ENCODE measurements at places on chromosomes 3 and 15.

- no peak for DNase-seq
These were observed 141.1 kb downstream of the SCAPER start for GRCh38 chr15:76764004-76764403.

- no peak for DNase-seq
These were observed 257.5 kb upstream of the LRTM1 start for GRCh38 chr3:55185380-55185779.

DNA sequence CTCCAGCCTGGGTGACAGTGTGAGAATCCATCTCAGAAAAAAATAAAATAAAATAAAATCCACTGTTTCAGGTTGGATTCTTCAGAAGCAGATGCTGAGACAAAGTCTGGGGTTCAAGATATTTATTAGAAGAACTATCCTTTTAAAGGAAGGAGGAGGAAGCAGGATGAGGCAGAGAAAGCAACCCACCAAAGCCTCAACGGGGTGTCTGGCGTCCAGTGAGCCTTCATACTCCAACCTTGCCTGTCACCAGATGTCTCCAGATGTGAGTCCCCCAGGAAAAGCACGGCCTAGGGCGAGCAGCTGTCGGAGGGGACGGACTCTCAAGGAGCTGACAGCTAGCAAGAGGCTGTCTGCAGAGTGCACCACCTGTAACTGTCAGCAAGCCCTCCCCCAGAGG lies 37.3 kb downstream of the MB21D2 start:
- no peak for DNase-seq

DNA sequence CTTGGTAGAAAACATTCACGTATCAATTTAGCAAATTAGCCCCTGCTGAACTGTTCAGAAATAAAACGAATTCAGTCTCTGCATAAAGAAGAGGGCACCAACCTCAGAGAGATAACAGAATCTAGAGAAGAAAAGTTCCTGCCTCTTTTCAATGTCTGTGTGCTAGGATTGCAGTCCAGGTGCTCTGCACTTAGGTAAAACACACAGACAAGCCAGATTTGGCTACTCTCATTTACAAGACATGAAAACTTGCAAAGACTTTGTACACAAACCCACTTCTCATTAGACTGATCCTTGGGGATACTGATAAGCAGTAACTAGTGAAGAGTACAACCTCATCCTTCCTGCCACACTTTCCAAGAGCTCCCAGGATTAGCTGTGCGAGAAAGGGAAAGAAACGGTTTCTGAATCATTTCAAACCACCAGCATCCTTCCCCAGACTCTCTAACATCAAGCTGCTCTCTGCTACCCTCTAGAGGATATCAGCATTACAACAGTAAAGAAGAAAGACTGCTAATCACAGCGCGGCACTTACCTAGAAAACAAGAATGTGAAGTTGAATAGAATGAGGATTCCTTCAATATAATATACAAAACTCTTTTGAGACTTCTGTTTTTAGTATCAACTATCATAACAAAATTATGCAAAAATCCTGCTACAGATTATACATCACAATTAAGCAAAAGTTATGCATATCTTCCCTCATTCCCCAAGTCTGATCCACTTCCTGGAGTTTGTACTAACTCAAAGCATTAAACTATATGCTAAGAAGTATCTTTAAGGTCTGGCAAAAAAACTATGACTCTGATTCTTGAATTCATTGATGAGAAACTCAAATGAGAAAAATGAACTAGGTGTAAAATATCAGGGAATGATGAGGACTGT lies 306.4 kb downstream of the MAGI1 start:
- DNase-seq = no peak

DNA sequence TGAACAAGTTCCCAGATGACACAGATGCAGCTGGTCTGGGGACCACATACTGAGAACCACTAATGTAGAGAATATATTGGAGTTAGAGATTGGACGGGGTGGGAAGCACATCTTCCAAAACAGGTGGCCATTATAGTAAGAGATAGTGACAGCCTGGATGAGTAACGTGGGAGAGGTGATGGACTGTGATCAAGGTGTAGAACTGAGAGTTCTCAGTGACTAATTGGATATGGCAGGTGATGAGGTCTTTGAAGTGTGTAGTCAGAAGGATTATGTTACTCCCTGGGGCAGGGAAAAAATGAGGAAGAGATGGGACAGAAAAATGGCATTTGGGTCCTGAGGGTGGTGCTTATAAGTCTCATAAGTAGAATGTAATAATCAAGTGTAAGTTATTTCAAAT lies 66.6 kb downstream of the KCNMB2 start:
- no peak for DNase-seq

- DNase-seq = no peak
These were observed 23.4 kb upstream of the GATM start for GRCh38 chr15:45401665-45402161.

DNA sequence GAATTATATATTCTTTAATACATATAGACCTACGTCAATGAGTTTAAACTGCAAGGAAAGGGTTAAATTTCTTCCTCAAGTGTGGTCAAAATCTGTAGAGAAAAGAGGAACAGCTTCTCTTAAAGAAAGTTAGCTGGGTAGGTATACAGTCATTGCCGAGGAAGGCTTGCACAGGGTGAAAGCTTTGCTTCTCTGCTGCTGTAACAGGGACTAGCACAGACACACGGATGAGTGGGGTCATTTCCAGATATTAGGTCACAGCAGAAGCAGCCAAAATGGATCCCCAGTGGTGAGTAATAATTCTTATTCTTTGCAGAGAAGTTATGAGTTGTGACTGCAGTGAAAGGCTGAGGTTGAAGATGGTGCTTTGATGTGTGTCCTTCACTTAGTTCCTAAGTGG lies at the start of gene CD86:
Gene CD86 (plus strand): TSS at position 148 of the 400 bp plus-strand sequence. CDS start 128 bp downstream, at position 276.
- DNase-seq = no peak

DNA sequence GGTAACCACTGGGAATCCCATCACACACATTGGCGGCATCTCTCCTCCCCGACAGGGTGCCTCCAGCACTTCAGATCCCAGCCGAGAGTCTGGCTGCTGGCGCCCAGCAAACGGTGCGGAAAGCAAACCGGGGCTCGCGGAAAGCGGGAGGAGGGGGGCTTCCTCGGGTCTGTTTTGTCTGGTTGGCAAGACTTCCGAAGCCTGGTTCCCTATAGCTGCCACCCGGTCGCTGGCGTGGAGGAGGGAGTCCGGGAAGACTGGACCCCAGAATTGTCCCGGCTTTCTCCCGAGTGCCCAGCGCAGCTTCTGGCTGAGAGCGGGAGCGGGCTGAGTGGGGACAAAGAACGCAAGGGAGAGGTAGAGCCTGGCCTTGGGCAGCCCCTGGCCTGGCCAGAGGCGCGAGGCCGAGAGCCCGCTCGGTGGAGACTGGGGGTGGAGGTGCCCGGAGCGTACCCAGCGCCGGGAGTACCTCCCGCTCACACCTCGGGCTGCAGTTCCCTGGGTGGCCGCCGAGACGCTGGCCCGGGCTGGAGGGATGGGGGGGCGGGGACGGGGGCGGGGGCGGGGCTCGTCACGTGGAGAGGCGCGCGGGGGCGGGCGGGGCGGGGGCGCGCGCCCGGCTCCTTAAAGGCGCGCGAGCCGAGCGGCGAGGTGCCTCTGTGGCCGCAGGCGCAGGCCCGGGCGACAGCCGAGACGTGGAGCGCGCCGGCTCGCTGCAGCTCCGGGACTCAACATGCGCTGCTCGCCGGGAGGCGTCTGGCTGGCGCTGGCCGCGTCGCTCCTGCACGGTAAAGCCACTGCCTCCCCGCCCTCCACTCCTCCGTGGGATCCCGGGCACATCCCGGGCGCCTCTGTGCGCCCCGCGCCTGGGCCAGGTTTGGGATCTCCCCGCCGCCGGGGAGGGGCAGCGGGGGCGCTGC lies at the start of gene CHRNA7:
Gene CHRNA7 (plus strand): TSS at position 654 of the 920 bp plus-strand sequence. CDS start 80 bp downstream, at position 734.
- DNase-seq = no peak

DNA sequence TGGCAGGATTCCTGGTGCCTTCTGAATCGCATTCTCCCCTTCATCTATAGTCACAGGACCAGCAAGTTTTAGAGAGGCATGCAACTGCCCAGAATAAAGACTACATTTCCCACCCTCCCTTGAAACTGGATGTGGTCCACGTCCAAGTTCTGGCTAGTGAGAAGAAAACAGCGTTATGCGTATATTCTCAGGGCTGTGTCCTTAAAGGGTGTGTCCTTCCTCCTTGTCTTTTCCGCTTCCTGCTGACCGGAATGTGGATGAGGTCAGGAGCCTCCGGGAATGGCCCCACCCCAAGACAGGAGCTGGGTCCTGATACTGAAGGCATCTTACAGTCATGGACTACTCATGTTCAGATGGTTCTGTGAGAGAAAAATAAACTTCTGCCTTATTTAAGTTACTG lies 20.2 kb downstream of the CHST2 start:
- no peak for DNase-seq

DNA sequence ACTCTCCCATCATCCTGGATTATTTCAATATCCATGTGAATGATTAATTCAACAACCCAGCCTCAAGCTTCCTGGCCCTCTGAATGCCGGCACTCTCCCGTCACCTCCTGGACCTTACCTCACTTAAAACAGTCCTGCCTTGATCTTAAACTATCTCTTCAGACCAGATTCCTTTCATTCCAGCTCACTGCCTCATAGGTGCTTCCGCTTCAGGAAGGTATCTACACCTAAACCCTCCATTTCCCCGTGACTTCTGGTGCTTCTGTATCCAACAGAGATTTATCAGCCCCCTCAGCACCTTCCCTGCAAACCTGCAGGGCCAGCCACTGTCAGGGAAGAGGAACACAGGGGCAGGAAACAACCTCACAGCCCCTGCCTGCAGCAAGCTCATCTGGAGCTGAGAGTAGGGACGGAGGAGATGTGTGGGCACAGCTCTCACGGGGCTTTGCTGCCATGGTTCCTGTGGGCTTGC lies 98.9 kb upstream of the TJP1 start:
- no peak for DNase-seq

GRCh38 chr3:156303001-156303707 lies 182.8 kb downstream of the KCNAB1 start:
- DNase-seq = no peak

- DNase-seq = no peak
These were observed 437.8 kb downstream of the MAGI1 start for GRCh38 chr3:65600888-65601287.

- no peak for DNase-seq
These were observed 15.8 kb downstream of the CLK3 start for GRCh38 chr15:74631408-74631807.

- DNase-seq = no peak
These were observed 35.4 kb downstream of the BCL2L10 start for GRCh38 chr15:52076889-52077781.

Measured in stimulated activated CD8-positive, alpha-beta memory T cell treated with anti-CD3 and anti-CD28 coated beads, Interleukin-15, amount 100 ng/mL, for 24 hours (primary cell).